ENCODE measurements at places on chromosomes 12 and 14.

DNA sequence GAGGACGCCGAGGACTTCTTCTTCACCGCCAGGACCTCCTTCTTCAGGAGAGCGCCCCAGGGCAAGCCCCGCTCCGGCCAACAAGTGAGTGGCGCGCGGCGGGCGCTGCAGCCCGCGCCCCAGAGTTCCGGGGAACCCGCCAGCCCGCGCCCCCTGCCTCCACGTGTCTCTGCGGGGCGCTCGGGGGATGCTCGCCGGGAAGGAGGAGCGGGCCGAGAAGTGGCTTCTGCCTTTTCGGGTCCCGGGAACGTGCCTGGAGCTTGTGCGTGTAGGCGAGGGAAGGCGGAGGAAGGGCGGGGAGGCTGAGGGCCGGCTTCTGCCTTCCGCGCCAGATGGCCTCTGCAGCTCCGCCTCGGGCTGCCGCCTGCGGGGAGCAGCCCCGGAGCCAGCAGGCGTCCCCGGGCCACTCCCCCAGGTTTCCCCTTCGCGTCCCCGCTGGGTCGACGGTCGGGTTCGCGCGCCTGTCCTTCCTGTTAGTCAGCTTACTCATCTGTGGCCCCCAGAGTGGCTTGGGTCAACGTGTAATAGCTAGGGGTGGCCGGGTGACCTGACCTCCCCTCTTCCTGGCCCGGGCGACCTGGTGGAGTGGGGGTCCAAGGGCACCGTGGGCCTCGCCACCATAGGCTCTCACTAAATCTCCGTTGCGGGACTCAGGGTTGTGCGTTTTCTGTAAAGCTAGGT lies 505 bp downstream of the RASSF3 start:
- no peaks in the 10 kb centered on the region for H3K36me3 ChIP-seq
- DNase-seq: peak; percentile 65
- H3K4me3 ChIP-seq: peak overlapping the region; percentile 81
- no peaks in the 10 kb centered on the region for H3K27me3 ChIP-seq
- H3K4me1 ChIP-seq: peaks cover 38% of the 10 kb centered on the region

DNA sequence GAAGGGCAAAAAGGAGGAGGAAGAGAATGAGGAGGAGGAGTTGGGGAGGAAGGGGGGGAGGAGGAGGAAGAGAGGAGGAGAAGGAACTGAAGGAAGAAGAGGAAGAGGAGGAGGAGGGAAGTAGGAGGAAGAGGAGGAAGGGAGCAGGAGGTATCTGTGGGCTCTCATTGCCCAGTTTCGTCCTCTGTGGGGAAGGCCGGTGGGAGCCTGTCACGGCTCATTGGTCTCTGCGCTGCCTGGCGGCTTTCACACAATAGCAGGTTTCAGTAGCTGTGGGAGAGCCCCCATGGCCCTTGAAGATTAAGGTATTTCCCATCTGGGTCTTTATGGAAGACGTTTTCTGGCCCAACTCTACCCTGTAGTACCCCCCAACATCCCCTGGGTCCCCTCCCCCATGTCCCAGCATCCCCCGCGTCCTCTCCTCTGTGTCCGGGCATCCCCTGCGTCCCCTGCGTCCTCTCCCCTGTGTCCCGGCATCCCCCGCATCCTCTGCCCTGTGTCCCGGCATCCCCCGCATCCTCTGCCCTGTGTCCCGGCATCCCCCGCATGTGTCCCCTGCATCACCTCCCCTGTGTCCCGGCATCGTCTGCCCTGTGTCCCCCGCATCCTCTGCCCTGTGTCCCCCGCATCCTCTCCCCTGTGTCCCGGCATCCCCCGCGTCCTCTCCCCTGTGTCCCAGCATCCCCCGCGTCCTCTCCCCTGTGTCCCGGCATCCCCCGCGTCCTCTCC lies 278.2 kb upstream of the SFSWAP start:
- H3K27me3 ChIP-seq: peaks cover 7% of the 10 kb centered on the region
- no peaks in the 10 kb centered on the region for H3K36me3 ChIP-seq
- no peak for DNase-seq
- no peaks in the 10 kb centered on the region for H3K4me1 ChIP-seq
- no peak overlapping the region for H3K27ac ChIP-seq

- no peak overlapping the region for H3K4me3 ChIP-seq
- H3K36me3 ChIP-seq: no peaks in the 10 kb centered on the region
- DNase-seq: no peak
- H3K27me3 ChIP-seq: no peaks in the 10 kb centered on the region
- H3K27ac ChIP-seq: no peak overlapping the region
Observed at GRCh38 chr14:95961481-95961880, 77.7 kb upstream of the C14orf132 start.

DNA sequence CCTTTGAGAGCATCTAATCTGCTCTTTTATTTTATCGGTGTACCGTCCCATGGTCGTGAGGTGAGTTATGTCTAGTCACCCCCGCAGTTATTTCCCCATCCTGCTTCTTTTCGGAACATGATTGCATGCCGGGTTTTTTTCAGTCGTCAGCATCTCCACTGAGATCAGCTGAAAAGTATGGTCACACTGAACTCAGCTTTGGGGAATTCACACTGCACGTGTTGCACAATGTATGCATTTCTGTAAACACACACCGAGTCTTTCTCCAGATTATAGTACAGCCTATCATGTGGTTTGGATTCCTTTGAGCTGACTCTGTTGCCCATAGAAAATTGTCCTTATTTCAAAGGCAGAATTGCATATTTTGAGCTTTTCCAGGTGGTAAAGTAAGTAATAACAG lies 24.6 kb downstream of the PLXNC1 start:
- no peak overlapping the region for H3K27ac ChIP-seq
- no peaks in the 10 kb centered on the region for H3K36me3 ChIP-seq
- no peak overlapping the region for H3K4me3 ChIP-seq
- DNase-seq: no peak
- no peaks in the 10 kb centered on the region for H3K27me3 ChIP-seq
- no peaks in the 10 kb centered on the region for H3K4me1 ChIP-seq

DNA sequence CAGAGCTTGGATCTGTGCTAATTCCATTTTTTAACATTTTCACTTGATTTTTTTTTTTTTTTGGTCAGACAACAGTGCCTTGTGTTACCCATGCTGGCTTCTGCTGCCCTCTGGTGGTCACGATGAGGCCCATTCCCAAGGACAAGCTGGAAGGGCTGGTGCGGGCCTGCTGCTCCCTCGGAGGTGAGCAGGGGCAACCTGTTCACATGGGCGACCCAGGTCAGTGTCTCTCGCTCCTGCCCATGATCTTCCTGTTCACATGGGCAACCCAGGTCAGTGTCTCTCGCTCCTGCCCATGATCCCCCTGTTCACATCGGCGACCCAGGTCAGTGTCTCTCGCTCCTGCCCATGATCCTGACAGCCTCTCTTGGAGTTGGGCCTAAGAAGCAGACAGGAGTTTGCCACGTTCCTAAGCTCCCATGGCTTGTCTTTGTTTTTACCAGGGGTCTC lies 59.4 kb downstream of the DGLUCY start:
- peaks cover 12% of the 10 kb centered on the region for H3K4me1 ChIP-seq
- H3K27ac ChIP-seq: no peak overlapping the region
- peak; percentile 85 for DNase-seq
- no peaks in the 10 kb centered on the region for H3K27me3 ChIP-seq

- H3K4me3 ChIP-seq: no peak overlapping the region
- H3K27me3 ChIP-seq: no peaks in the 10 kb centered on the region
- peak; percentile 91 for DNase-seq
- H3K4me1 ChIP-seq: peaks cover 56% of the 10 kb centered on the region
Observed at GRCh38 chr12:124754949-124755800, 108.5 kb downstream of the SCARB1 start.

GRCh38 chr14:36901861-36902260 lies 240.2 kb downstream of the PAX9 start:
- DNase-seq: no peak
- no peaks in the 10 kb centered on the region for H3K27me3 ChIP-seq
- H3K4me3 ChIP-seq: no peak overlapping the region
- no peaks in the 10 kb centered on the region for H3K36me3 ChIP-seq
- no peaks in the 10 kb centered on the region for H3K4me1 ChIP-seq
